ENCODE measurements at places on chromosomes 5 and 9.

GRCh38 chr9:114484854-114485443, 20.3 kb downstream of the WHRN start:
- no peak for DNase-seq

- no peak for DNase-seq
Observed at GRCh38 chr5:1032551-1033027, 24.0 kb downstream of the NKD2 start.

DNA sequence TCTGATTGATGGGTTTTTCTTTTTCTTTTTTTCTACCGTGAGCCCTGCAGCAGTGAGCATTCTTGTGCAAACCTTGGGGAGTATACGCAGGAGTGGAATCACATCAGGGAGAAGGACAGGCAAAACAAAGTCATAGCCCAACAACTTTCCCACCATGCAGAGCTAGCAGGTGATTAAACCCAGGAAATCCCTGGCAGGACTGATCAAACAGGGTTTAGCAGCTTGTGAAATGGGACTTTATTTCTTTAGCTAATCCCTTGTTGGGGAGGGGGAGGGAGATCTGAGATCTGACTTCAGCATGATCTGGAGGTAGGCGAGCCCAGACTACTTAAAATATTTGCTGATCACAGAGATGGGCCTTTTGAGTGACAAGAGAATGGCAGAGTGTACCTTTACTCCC, 162.0 kb upstream of the GLRA1 start:
- DNase-seq = no peak

GRCh38 chr5:38371596-38371995, 113.2 kb downstream of the EGFLAM start:
- DNase-seq = no peak

DNA sequence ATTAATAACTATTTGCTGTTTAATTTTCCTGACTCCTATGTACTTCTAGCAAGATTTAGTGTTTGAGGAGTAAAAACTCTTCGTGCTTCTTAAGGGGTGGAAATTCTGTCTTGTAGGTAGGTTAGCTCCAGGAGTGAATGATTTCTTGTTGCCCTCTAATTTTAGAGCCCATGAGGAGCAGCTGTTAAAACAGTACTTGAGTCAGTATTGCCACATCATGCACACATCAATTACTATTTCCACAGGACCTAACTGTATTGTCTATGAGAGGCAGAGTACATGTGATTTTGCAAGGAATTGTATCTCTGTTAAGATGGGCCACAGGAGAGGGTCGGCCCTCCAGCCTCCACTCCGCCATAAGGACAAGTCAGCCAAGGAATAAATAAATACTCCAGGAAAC, 91.2 kb downstream of the PDZD2 start:
- no peak for DNase-seq

GRCh38 chr5:84383296-84383815, 1.3 kb downstream of the EDIL3 start:
- no peak for DNase-seq

- no peak for DNase-seq
Observed at GRCh38 chr5:89036166-89036565, 153.2 kb upstream of the MEF2C start.

DNA sequence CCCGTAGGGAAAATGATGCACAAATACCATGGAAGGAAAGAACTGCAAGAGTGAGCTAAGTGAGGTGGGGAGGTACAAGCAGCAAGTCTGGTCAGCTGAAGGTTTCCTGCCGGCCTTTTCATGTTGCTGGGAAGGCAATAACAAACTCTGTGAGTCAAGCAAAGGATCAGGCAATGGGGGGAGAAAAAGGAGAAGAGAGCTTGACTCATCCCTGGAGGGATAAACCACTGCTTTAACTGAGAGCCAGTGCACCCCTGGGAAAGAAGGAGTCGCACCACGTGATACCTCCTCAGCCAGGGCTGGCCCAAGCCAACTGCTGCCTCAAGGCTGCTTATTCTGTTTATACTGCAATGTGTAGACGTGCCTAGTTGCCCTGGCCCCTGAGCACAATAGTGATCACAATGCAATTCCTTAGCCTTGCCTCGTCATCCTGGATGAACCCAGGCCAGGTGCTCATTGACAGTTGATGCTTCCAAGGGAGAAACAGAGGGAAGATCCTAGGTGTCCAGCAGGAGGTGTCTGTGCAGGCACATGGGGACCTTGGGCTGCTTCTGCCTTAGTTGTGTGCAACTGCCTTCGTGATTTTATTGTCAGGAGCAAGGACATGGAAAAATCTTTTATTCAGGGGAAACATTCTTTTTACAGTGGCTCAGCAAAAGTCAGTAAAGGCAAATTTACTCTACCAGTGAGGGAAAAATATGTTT, 203.0 kb upstream of the TUT7 start:
- DNase-seq = no peak

GRCh38 chr5:18008940-18009339, 374.7 kb downstream of the TAF11L14 start:
- no peak for DNase-seq

DNA sequence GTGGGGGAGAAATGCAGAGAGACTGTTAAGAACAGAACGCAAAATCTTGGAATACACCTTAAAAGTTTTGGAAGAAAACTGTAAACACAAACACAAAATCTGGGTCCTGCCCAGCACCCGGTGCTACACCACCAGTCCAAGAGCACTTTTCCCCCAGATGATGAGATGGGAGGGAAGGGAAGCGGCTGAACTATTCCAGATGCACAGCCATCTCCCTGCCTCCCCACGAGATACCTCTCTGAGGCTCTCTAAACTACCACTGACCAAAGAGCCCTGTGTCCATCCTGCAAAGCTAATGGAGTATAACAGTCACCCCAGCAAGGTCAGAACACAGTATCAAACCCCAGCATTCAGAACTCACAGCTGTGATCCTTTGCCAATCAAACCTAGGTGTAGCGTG, 8.0 kb downstream of the SPARC start:
- DNase-seq = no peak

GRCh38 chr9:21969951-21970799, 24.0 kb downstream of the CDKN2A start:
- no peak for DNase-seq

DNA sequence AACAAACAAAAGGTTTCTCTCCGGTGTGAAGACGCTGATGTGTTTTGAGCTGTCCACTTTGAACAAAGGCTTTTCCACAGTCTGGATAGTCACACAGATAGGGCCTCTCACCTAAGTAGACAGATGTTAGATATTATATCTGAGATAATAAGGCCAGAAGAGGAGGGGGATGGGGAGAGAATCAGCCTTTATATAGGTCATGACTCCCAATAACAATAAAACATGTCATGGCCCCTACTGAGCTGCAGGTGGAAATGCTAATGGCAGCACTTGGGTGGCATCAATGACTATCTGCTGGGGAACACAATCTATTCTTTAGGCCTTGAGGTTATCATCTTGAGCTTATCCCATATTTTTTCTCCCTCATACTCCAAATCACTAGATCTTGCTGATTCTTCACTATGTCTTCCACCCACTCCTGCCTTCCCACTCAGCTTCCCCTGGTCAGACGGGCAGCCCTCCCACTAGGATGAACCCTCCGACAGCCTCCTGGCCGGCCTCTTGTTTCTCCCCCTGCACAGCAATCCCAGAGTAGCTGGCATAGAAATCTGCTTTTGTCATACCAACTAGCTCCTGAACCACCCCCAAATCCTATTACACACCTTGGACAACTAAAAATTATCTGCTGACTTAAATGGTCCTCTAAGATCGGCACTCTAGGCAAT, 11.5 kb upstream of the SLC35D2 start:
- DNase-seq = no peak

DNA sequence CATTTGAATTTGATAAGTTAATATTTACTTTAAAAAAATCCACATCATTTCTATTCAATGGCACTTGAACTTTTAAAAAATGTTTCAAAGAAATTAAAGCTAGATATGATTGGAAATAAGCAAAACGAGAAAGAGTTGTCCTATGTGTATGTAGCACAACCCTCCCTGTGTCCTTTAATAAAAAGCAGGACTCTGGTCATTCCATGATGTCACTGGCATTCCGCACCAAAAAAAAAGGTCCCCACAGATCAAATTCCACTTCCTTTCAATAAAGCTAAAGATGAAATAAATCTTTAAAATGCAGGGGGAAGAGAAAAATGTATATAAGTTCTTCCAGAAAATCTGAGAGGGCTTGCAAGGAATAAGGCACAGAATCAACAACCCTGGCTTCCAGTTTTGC, 103.8 kb downstream of the EFNA5 start:
- DNase-seq = no peak

- no peak for DNase-seq
Observed at GRCh38 chr9:130073373-130073772, 19.7 kb downstream of the GPR107 start.

GRCh38 chr5:103523319-103523718, 39.3 kb downstream of the NUDT12 start:
- DNase-seq = no peak

- no peak for DNase-seq
Observed at GRCh38 chr9:106233116-106233515, 538.8 kb downstream of the TMEM38B start.

- no peak for DNase-seq
Observed at GRCh38 chr5:152534641-152535040, 129.6 kb upstream of the NMUR2 start.

DNA sequence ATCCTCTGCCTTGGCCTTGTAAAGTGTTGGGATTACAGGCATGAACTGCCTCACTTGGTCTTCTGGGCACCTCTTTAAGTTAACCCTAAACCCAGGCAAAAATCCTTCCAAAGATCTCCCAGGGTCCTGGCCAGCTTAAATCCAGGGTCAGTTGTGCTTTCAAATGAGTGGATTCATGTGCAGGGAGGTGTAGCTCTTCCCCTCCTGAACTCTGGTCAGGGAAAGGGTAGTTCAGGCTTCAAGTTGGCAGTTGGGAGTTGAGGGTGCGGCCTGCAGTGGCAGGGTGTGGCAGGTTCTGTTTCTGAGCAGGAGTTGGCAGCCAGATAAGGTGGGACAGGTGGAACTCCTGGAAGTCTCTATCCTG, 3.6 kb downstream of the HNRNPAB start:
- DNase-seq = no peak

GRCh38 chr9:96344458-96345180, 38.9 kb downstream of the SLC35D2 start:
- DNase-seq = no peak

DNA sequence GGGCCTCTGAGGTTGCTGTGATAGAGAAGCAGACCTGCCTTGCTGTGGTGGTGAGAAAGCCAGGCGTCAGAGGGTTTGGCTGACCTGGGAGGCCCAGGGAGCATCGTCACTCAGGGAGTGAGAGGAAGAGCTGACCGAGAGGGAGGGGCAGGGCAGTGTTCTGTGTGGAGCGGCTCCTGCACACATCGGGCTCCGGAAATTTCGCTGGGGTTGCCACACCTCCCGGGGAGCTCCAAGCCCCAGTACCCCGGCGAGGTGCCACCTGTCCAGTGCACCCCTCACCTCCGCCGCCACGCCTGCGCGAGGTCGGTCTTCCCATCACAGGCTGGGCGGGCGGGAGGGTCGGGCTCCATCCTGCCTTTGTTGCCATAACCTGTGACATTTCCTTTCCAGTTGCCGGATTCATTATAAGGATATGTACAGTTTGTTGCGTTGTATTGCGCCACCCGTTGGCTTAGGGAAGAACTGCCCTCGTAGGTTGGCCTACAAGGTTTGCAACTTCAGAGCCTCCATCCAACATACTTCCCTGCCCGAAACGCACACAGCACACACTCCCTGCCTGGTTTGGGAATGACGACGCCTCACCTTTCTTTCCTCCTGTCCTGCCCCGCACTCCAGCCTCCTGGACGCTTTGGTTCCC, 223.2 kb downstream of the CACNA1B start:
- peak; percentile 53 for DNase-seq

GRCh38 chr5:76850543-76851145, 830 bp downstream of the S100Z start:
- DNase-seq = no peak

DNA sequence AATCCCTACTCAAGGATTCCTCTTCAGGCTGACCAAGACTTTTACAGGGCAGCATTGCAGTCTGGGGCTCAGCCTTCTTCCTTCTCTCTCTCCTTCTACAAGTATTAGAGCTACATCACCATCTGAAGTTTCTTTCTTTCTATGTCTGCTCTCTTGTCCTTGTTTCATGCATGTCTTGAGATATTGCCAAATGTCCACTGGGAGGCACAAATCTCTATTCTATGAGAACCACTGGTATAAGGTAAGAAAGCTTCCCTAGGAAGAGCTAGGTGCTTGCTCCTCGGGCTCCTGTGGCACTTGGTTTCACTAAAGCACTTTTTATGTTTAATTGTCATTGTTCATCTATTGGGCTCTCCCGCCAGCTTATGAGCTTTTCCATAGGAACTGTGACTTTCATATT, 289.2 kb upstream of the PCSK5 start:
- DNase-seq = no peak

DNA sequence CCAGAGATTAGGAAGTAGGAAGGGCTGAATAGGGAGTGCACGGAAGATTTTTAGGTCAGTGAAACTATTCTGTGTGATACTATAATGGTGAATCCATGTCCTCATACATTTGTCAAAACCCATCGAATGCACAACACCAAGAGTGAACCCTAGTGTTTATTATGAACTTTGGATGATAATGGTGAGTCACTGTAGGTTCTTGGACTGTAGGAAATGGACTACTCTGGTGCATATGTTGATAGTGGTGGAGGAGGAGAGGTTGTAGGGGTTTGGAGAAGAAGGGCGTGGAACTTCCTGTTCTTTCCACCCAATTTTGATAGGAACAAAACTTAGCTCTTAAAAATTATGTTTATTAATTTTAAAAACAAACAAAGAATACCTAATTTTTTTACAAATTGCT, 14.3 kb downstream of the CTSL start:
- no peak for DNase-seq

- no peak for DNase-seq
Observed at GRCh38 chr5:83987513-83988292, 267.0 kb upstream of the HAPLN1 start.

GRCh38 chr5:67925511-67925910, 290.0 kb upstream of the PIK3R1 start:
- DNase-seq = no peak

- no peak for DNase-seq
Observed at GRCh38 chr9:89996116-89996515, 391.3 kb downstream of the GADD45G start.

- DNase-seq = peak; percentile 60
Observed at GRCh38 chr5:98121036-98121936, 652.2 kb upstream of the RGMB start.

DNA sequence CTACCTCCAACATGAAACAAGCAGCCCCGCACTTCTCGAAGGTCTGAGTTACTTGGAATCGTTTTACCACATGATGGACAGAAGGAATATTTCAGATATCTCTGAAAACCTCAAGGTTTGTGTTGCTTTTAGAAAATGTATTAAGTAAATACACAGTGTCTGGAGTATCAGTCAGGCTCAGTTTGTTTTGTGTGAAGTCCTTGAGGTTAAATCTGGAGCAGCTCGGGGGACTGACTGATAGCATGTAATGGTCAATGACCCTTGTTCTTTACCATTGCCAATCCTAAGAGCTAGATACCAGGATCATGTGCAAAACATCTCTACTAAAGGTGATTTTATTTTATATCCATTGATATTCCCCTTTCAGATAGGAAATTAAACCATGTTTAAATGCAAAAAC, 26.9 kb upstream of the LNPEP start:
- no peak for DNase-seq

DNA sequence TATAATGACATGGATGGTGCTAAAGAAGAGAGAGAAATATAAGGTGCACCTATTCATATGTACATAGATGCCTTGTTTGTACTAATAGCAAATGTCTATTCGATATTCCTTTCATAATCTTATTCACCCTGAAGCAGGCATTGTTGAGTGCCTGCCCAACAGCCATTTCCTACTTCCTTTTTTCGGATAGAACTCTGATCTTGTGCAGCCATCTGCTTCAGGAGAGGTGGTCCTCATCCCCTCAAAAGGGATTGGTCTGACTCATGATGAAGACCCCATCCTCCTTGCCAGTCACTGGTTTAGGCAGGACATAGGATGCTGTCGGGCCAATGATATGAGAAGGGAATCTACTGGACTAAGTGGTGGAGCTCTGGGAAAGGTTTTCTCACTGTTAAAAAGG, 8.4 kb upstream of the RANBP3L start:
- DNase-seq = no peak

Data from WTC11 (cell line).